ENCODE measurements at places on chromosomes 7 and 10.

DNA sequence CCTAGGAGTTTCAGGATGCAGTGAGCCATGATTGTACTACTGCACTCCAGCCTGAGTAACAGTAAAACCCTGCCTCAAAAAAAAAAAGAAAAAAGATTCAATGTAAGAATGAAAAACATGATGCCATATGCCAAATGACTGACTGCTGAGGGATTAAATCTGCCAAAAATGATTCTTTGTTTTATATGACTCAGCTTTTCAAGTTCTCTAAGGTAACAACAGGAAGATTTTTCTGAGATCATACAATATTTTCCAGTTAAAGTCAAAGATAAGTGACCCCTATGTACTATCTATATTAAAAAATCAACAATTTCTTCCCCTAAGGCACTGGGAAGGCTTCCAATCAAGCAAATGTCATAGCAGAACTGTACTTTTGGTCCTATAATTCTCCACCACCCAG, 271.2 kb upstream of the IMMP2L start:
- no peak for DNase-seq

DNA sequence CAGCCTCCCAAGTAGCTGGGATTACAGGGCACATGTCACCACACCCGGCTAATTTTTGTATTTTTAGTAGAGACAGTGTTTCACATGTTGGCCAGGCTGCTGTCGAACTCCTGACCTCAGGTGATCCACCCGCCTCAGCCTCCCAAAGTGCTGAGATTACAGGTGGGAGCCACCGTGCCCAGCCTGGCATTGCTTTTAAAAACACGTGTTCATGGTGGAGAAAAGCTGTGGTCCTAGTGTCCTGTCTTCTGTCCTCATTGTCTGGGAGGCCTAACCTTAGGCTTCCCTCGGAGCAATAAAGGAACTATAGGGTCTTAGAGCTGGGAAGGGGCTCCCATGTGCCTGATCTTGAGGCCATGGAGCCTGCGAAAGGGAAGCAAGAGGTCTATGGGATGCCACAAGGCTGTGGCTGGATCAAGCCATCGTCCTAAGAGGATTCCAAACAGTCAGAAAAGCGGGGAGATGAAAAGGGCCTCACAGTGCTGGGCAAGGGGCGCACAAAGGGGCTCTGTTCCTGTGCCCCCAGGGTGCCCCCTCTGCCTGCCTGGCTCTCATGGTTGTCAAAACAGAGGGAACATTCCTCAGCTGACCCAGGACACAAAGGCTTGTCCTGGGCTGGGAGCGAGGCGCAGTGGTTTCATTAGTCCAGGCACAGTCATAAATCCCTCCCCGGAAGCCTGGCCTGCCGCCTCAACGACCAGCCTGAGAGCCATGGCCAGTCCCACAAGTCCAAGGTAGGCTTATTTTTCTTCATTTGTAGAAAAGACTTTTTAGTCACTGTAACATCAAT, 106.6 kb upstream of the TNS3 start:
- no peak for DNase-seq

GRCh38 chr10:79391231-79392019, 44.2 kb downstream of the PPIF start:
- DNase-seq, result no peak

DNA sequence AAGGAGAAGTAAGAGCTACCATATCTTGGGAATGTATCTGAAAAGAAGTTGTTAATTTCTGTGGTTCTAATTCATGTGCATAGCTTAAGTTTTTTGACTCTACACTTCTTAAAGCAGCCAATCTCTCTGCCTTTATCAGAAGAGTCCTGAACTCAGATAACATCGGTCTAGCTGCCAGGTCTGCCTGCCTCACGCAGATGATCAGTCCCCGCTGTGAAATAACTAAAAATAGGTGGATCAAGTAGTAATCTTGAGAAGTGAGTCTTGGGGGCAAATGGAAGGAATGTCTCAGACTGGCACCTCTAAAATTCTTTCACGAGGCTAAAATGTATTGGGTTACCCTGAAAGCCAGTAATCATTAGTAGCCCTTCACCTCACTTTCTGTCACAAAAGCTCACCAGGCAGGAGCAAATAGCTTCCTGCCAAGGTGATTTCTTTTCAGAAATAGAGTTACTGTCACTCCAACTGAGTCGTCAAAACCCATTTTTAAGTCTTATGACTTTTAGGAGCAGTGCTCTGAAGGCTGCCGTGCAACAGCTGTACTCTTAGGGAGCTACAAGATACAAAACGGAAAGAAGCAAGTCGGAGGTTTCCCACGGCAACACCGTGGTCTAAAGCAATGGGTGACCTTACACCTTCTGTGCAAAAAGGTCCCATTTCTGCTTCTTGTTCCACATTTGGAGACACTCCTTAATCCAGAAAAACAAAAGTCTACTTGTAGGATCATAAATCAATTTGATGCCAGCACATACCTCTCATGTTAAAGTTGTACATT, 85.2 kb downstream of the ABCB5 start:
- no peak for DNase-seq

- DNase-seq, result no peak
Observed at GRCh38 chr7:1060315-1061072, 16.1 kb downstream of the GPR146 start.

DNA sequence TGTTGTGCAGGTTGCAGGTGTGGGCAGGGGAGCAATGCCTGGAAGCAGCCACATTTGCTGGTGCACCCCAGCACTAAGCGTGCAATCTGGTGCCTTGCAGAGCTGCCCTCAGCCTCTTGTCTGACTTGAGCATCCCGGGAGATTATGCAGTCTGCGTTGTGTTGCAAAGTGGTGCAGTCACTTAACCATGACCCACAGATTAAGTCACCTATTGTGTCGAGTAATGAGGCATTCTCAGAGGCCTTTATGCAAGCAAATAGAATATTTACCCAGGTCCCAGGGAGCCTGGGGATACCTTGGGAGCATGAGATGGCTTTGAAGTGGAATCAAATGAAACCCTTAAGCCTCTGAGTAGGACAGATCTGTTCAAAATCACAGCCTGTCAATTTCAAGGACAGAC, 529.0 kb downstream of the TYW1 start:
- no peak for DNase-seq

- DNase-seq, result no peak
Observed at GRCh38 chr7:141785706-141786552, 4.1 kb upstream of the TAS2R5 start.

- DNase-seq, result no peak
Observed at GRCh38 chr10:3740157-3740871, 44.7 kb downstream of the KLF6 start.

GRCh38 chr7:122467661-122468449, 163.3 kb upstream of the FEZF1 start:
- DNase-seq, result no peak

- DNase-seq, result no peak
Observed at GRCh38 chr10:126508535-126509040, 120.3 kb upstream of the ADAM12 start.

- no peak for DNase-seq
Observed at GRCh38 chr10:29063806-29064644, 224.8 kb upstream of the LYZL1 start.

GRCh38 chr10:26737730-26738129, 40.2 kb downstream of the PDSS1 start:
- no peak for DNase-seq

DNA sequence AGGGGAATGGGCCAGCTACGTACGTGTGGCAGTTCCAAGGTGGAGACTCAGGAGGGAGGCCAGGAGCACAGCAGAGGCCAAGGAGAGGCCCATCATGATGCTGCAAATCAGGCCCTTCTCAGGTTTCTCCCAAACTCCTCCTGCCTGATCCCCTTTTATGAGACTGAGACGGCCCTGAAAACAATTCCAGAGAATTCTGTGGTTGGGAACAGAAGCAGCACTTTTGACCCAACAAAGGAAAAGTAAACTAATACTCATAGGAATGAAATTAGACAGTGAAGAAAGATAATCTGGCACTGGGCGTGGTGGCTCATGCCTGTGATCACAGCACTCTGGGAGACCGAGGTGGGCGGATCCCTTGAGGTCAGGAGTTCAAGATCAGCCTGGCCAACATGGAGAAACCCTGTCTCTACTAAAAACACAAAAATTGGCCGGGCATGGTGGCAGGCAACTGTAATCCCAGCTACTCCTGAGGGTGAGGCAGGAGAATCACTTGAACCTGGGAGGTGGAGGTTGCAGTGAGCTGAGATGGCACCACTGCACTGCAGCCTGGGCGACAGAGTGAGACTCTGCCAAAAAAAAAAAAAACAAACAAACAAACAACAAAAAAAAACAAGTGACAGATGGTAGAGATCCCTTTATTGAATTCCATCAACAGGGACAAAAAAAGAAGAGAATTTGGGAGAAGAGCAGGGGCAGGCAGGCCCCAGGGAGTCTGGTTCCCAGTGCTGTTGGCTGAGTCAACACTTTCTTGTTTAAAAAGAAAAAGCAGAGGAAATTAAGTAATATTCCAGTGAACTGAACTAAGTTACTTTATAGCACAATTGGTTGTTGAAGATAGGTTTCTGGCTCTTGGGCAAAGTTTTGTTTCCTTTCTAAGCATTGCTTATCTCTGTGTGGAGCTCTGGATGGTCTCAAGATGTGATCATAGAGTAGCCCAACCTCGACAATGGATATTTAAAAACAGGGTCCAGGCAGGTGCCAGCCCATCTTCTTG, at the start of gene CCL26:
CCL26 (minus strand) TSS at position 131 of the 997 bp plus-strand sequence; CDS start at position 96, 35 bp downstream.
- no peak for DNase-seq

GRCh38 chr7:32033006-32033405, 37.2 kb downstream of the PDE1C start:
- no peak for DNase-seq

DNA sequence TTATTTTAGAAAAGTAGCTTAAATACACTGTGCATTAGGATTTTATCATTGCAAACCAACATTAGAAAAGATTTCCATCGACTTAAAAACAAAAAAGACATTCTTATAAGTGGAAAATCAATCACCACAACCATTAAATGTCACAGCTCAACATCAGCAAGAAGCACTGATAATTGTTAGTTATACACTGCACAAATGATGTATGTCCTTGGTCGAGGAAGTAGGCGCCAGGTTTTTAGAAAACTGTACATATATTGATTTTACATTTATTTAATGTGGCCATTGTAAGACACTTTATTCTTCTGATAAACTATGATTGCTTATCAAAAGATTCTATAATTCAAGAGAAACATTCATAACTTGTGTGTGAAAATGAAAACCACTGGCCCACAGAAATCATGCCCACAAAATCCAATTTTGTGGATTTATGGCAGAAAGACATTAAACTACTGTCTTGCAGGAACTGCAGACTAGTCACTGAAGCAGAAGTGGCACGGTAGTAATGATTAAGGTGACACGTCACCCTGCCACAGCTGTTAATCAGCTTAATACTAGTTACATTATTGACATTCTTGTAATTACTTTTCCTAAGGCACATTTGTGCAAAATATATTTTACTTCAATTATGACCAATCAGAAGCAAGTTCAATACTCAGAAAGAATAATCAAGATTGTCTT, 79.4 kb downstream of the VPS41 start:
- DNase-seq, result no peak

DNA sequence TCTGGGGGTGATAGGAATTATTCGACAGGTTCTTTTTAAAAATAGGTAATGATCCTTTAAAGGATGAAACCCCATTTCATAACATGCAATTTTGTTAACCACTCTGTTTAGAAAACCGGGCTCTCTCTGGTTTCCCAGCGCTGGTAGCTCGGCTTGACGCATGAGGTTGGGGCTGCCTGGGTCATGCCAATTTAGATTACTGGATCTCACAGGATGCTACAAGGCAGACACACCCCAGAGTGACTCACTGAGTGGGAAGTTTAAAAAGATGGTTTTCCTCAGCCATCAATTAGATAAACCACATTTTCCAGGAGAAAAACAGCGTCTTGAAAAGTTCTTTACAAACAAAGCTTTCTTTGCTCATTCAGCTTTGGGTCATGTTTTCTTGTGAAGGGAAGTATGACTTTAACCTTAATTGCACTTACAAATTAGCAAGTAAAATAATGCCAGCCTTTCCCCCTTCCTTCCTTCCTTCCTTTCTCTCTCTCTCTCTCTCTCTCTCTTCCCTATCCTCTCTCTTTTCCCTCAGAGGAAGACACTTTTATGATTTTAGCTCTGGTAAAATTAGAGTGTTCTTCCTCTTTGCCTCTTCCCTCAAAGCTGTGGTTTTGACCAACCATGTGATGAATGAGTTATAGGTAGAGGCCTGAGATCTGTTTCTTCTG, 99.8 kb downstream of the EPDR1 start:
- DNase-seq, result no peak

GRCh38 chr10:52319926-52320325, 5.8 kb downstream of the DKK1 start:
- DNase-seq, result no peak

DNA sequence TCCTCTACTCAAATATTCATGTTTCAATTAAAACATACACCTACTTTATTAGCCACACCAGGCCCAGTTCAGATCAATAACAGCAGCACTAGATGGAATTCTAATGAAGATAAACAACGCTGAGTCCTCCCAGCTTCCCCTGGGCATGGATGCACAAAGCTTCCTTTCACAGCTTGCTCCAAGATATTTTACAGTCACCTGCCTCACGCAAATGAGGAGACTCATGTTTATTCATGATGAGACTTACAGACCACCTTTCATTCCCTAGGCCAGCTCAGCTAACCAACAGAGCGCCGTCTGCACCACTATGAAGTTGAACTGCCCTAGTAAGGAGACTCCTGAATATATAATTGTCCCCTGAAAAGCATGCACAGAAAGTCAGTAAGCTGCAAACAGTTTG, 283.0 kb upstream of the AOAH start:
- no peak for DNase-seq

DNA sequence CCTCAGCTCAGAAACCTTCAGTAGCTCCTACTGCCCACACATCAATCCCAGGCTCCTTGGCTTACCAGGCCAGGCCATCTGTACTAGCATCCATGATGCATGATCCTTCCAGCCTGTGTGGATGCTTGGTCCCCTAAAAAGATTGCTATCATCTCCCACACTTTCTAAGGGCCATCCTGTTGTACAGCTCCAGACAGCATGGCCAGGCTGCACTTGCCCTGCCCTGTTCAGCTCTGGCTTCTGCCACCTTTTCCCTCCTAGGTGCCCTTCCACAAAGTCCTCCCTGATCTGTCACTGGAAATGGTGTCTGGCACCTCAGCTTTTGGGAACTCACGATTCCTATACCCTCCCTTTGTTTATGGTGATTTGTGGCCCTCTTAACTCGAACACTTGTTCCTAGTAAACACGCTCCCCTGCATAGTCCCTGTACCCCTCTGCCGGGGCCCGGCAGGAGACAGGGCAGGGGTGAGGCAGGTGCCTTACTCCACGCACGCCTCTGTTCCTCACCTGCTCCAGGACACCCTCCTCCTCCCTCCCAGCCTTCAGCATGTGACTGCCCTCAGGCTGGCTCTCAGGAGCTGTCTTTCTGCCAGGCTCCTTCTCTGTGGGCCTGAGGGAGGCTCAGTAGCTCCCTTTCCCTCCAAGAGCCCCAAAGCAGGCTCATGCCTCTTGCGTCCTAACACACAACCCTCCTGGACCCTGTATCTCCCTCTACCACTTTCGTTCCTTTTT, 71.8 kb downstream of the CDH23 start:
- no peak for DNase-seq

- DNase-seq, result peak; percentile 31
Observed at GRCh38 chr7:3063016-3063753, 19.5 kb upstream of the CARD11 start.

GRCh38 chr10:61487506-61487905, 34.3 kb upstream of the TMEM26 start:
- no peak for DNase-seq
